Astrocyte (in vitro differentiated cells and primary cell): ENCODE measurements at places on chromosomes 12 and 14.

GRCh38 chr12:121806546-121807423, 3.0 kb downstream of the SETD1B start:
- DNase-seq: no peak

GRCh38 chr12:25072906-25073650, 121.9 kb downstream of the DNAI7 start:
- DNase-seq: no peak

GRCh38 chr12:59632408-59632807, 36.6 kb downstream of the SLC16A7 start:
- no peak for DNase-seq

DNA sequence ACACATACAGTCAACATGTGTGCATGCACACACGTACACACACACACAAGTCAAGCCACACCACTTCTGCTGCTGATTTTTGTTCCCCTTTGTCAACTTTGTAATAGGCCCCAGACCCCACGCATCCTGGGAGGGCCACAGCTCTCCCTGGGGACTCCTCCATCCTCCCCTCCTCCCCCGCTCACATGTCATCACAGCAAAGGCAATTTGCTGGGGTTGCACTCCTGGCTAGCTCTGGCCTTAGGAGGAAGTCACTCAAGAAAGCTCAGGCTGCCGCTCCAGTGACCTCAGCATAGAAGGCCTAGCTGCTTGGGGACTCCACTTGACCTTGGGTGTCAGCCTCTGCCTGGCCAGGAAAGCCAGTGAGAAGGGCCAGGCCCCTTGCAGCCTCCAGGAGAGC, 27.2 kb downstream of the NGB start:
- no peak for DNase-seq

DNA sequence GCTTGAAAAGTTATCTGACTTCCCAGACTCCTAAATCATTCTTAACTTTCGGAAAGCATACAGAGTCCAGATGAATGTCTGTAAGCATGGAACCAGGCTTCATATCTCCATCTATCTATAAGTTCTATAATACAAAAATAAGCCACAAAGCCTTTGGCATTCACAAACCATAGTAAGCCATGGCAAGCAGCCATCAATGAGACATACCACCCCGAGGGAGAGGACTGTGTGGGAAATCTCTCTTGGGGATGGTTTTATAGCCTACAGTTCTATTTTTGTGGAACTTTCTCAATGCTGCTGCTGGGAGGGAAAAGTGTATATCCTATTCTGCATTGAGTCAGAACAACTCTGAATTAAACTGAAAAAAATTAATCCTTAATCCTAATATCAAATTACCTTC, 20.4 kb downstream of the EGLN3 start:
- no peak for DNase-seq

- no peak for DNase-seq
These were observed 49.0 kb upstream of the TMEM263 start for GRCh38 chr12:106906715-106907114.

GRCh38 chr12:130070126-130070611, 92.1 kb upstream of the FZD10 start:
- no peak for DNase-seq
